Esophagus squamous epithelium (tissue), 5 donors: ENCODE measurements at places on chromosomes 6 and 20. TPM values are rescaled to one million over a fixed set of nuclear protein-coding genes. Genes with fewer than 3 reads are reported as not detected.

The PLA2G7 gene
- total RNA-seq = not detected

The DACT2 gene
- 0.57 TPM for total RNA-seq

The NNAT gene
- 0.76 TPM for total RNA-seq

The C4A gene
- total RNA-seq = 11.8 TPM

The GABRR1 gene
- not detected for total RNA-seq

The FAM217A gene
- total RNA-seq = not detected

The TCF21 gene
- 2.3 TPM for total RNA-seq

The HRH3 gene
- total RNA-seq = not detected

The DAAM2 gene
- total RNA-seq = 15.8 TPM

The UBE2C gene
- 54.4 TPM for total RNA-seq

The RIMS1 gene
- total RNA-seq = 0.13 TPM

The TBC1D7 gene
- 12.9 TPM for total RNA-seq

The POPDC3 gene
- not detected for total RNA-seq

The RUNX2 gene
- 1.4 TPM for total RNA-seq

The TSPYL4 gene
- 11.8 TPM for total RNA-seq
